GM23248 (cell line): ENCODE measurements at places on chromosomes 3 and 15. TPM values are rescaled to one million over a fixed set of nuclear protein-coding genes. Genes with fewer than 3 reads are reported as not detected.
A peak's percentile ranks its signal among the peaks of the same experiment; 100 is the strongest.

The TMEM212 gene
- total RNA-seq: not detected in 2 replicates

The THSD4 gene
- 50.6 and 58.9 TPM in 2 replicates for total RNA-seq

The ZNF860 gene
- total RNA-seq: 0.43 TPM in 1 of 2 replicates, not detected in the other

The GOLGA6L4 gene
- total RNA-seq: 0.43 and 1.3 TPM in 2 replicates

The FETUB gene
- not detected in 2 replicates for total RNA-seq

The ARPC4 gene
- total RNA-seq: 315 and 325 TPM in 2 replicates

The CIDEC gene
- not detected in 2 replicates for total RNA-seq

The CYP8B1 gene
- total RNA-seq: not detected in 2 replicates

The DPPA4 gene
- not detected in 2 replicates for total RNA-seq

- H3K27ac ChIP-seq: peak overlapping the region; percentile 55
- peak; percentile 69 for DNase-seq
- H3K27me3 ChIP-seq: no peaks in the 10 kb centered on the region
- no peak overlapping the region for H3K4me3 ChIP-seq
- H3K4me1 ChIP-seq: peaks cover 37% of the 10 kb centered on the region
- no peaks in the 10 kb centered on the region for H3K36me3 ChIP-seq
Measured at GRCh38 chr3:37129871-37130270, 44.5 kb downstream of the LRRFIP2 start.

DNA sequence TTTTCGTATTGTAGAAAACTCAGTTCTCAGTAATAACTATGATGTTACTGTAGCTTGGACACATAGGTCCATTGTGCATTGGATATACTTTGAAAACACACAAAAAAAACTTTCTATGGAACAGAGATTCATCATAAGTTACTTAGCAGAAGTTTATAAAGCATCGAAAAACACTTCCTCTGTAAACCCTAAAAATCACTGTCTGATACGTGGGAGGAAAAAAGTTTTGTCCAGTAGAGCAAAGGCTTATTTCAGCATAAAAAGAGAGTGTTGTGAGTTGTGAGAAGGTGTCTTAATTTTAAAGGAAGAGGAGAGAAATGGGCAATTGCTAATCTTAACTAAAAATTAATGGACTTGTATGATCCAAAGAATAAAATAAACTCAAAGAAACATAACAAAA lies 64.8 kb downstream of the OSTN start:
- DNase-seq: no peak
- no peak overlapping the region for H3K4me3 ChIP-seq
- no peaks in the 10 kb centered on the region for H3K36me3 ChIP-seq
- H3K4me1 ChIP-seq: no peaks in the 10 kb centered on the region
- H3K27me3 ChIP-seq: no peaks in the 10 kb centered on the region

DNA sequence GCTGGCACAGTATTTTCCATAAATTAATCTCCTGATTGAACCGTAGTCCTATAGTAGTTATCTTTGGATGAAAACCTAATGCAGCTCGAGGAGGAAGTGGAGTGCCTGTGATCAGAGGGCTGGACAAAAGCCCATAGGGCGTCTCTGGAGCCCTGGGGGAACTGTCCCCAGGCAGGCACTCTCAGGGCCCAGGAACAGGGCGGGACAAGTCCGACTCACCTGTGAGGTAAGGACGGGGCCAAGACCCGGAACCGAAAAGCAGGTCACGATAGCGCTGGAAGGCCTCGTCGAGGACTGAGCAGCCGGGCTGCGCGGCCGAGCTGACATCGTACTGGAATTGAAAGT lies 341 bp downstream of the HEXA start:
- no peaks in the 10 kb centered on the region for H3K27me3 ChIP-seq
- H3K36me3 ChIP-seq: no peaks in the 10 kb centered on the region
- H3K27ac ChIP-seq: peak overlapping the region; percentile 80
- no peak for DNase-seq

DNA sequence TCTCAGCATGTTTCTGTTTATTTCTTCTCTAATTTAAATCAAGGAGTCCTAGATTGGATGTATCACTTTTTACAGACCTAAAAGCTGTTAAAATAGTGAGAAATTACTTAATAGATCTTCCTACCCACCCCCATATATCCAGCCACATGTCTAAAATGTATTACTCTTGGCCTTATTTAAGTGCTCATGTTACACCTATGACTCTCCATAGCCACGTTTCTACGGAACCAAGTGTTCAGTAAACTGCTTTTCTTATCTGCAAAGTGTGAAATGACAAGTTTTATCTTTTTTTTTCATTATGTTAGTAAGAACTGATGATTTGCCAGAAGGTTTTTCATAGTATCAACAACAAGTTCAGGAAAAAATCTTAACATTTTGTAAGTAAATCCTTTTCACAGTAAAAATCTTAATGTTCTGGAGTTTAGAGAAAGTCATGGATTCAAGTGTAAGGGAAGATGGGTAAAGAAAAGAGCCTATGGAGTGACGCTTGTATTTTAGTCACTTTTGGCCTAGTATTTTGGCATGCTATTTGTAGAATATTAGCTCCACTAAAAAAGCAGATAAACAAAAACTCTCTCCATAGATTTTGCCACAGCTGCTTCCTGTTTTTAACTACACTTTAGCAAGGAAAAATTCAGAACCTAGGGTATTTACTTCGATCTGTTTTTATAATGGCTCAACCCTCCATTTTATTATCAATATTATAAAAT lies 41.2 kb upstream of the IGSF10 start:
- H3K4me1 ChIP-seq: 0 out of 2 replicates have a peak, but pooled peaks cover 9% of the 10 kb centered on the region
- no peaks in the 10 kb centered on the region for H3K36me3 ChIP-seq
- no peak overlapping the region for H3K4me3 ChIP-seq
- no peak for DNase-seq
- H3K27me3 ChIP-seq: no peaks in the 10 kb centered on the region

GRCh38 chr3:49121132-49121736 lies 611 bp upstream of the USP19 start:
- H3K4me1 ChIP-seq: peaks cover 9% of the 10 kb centered on the region; the same call in 1 of the 2 replicates
- peaks cover 18% of the 10 kb centered on the region; the same call in 1 of the 2 replicates for H3K36me3 ChIP-seq
- no peaks in the 10 kb centered on the region for H3K27me3 ChIP-seq
- peak overlapping the region; percentile 73 for H3K27ac ChIP-seq
- peak overlapping the region; percentile 76 for H3K4me3 ChIP-seq
- DNase-seq: peak; percentile 5

DNA sequence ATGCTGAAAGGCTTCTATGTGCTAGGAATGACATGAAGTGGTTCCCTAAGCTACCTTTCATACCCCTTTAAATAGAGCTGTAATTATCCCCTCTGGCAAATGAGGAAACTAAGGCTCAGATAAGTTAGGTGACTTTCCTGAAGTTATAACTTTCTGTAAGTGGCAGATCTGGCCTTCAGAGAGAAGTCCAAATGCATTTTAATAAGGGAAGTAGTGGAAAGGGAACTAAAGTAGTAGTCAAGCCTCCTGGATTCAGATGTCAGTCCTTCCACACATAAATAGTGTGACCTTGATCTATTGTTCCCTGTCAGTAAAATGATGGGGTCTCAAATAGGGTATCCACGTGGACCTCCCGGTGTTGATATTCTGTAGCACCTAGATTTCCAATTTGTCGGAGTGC lies 277.7 kb downstream of the EDEM1 start:
- no peaks in the 10 kb centered on the region for H3K27me3 ChIP-seq
- H3K27ac ChIP-seq: no peak overlapping the region
- H3K4me3 ChIP-seq: no peak overlapping the region
- H3K4me1 ChIP-seq: no peaks in the 10 kb centered on the region
- H3K36me3 ChIP-seq: no peaks in the 10 kb centered on the region

DNA sequence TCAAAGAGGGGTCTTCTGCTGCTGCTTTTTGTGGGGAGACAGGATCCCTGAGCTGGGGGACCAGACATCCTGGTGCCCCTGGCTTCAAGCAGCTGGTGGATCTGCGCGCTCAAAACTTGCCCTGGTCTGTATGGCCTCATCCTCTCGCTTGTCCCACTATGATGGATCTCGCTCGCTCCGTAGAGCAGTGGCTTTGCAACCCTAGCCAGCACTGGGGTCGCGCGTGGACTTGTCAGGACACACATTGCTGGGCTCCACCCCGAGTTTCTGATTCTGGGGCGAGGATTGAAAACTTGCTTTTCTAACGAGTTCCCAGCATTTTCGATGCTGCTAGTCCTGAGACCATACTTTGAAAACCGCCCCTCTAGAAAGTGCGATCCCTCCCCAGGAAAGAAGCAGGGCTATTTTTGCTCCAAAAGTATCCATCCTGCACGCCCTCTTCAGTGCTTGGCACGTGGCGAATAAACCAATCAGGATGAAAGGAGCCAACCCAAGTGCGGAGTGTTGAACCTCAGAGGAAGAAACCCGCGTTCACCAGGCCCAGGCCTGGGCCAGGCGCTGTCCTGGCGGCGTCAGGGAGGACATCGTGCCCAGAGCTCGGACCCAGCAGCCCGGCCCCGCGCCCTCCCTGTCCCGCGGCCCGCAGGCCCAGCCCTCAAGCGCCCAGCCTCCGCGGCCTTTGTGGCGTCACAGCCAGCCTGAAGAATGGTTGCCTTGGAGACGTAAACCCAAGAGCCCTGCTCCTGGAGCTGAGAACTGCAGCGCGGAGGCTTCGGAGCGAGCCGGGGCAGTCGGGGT lies at the start of gene CFAP100:
Gene CFAP100 (plus strand): TSS at position 731 of the 798 bp plus-strand sequence. CDS start 1,092 bp downstream, outside the sequence.
- peak; percentile 67 for DNase-seq
- H3K4me1 ChIP-seq: no peaks in the 10 kb centered on the region
- peak within 1 kb of the TSS; percentile 53 for H3K4me3 ChIP-seq
- H3K27ac ChIP-seq: no peak within 1 kb of the TSS
- H3K36me3 ChIP-seq: no peaks in the 10 kb centered on the region

DNA sequence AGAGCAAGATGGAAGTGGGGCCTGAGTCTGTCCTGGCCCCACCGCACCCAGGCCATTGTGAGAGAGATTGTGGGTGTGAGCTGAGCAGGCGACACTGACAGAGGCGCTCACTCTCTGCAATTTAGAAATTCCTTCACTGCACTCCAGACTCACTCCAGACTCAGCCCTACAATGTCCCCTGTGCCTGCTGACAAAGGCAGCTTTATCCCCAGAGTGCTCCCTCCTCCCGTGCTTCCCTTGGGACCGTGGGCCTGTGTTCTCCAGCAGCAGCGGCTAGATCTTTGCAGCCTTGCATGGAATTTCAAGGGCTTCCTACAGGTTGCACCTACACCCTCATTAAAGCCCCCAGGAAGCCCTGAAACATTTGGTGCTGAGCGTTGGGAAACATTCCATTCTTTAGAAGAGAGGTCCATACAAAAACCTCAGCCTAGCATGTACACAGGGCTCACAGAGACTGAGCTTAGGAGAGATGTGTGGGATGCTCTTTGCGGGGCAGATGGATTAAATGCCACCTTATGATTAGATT lies 1.3 kb upstream of the IL16 start:
- no peak overlapping the region for H3K27ac ChIP-seq
- H3K36me3 ChIP-seq: no peaks in the 10 kb centered on the region
- no peak overlapping the region for H3K4me3 ChIP-seq

GRCh38 chr3:129184396-129184657 lies 631 bp upstream of the CNBP start:
- peak overlapping the region; percentile 91 for H3K4me3 ChIP-seq
- H3K27me3 ChIP-seq: no peaks in the 10 kb centered on the region
- no peaks in the 10 kb centered on the region for H3K36me3 ChIP-seq

DNA sequence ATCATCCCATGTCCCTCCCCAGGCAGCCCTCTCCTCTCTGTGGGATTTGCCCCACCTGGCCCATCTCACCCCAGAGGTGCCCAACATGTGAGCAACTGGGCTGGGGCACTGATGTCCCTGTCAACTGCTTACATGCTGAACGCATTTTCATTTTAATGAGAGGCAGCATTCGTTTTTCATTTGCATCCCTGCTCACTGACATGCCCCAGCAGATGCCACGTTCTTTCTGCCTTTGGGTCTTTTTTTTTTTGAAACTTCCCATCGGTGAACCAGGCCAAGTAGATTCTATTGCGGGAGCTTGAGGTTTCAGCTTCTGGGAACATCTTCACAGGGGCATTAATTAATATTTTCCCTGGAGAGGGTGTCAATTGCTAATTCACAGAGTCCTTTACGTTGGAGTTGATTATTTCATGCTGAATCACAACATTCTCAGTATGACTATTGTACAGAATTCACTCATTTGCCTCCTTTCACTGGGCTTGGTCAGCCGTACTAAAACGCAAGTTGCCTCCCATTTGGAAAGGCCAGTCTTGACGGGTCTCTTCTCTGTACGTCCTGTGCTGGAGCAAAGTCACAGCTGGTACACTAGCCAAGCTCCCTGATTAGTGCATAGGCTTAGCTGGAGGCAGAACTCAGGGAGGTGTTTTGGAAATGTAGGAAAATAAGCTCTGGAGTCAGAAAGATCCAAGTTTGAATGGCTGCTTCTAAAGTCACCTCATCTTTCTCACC lies 69.8 kb downstream of the CHRNA7 start:
- no peak overlapping the region for H3K4me3 ChIP-seq
- no peak overlapping the region for H3K27ac ChIP-seq
- DNase-seq: no peak
- no peaks in the 10 kb centered on the region for H3K4me1 ChIP-seq

- DNase-seq: no peak
- no peak overlapping the region for H3K4me3 ChIP-seq
- no peaks in the 10 kb centered on the region for H3K36me3 ChIP-seq
- H3K4me1 ChIP-seq: no peaks in the 10 kb centered on the region
- H3K27ac ChIP-seq: no peak overlapping the region
- H3K27me3 ChIP-seq: peaks cover 19% of the 10 kb centered on the region; the same call in 1 of the 2 replicates
Measured at GRCh38 chr15:70147178-70147760, 49.6 kb upstream of the TLE3 start.

DNA sequence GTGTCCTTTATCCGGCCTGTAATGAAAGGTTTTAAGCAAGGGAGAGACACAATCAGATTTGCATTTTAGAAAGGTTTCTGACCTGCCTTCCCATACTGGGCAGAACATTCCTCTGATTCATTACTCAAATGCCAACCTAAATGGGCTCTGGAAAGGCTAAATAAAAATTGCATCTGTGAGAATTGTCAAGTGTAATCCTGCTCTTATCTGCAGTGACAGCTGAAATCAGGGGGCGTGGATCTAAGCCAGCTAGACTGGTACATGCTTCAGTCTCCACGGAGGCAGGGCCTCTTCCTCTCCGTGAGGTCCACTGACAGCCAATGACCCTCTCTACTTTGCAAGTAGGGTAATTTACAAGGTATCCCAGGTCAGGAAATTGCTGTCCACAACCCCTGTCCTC lies 32.5 kb upstream of the MINAR1 start:
- H3K27ac ChIP-seq: no peak overlapping the region
- H3K4me3 ChIP-seq: no peak overlapping the region
- no peaks in the 10 kb centered on the region for H3K36me3 ChIP-seq

DNA sequence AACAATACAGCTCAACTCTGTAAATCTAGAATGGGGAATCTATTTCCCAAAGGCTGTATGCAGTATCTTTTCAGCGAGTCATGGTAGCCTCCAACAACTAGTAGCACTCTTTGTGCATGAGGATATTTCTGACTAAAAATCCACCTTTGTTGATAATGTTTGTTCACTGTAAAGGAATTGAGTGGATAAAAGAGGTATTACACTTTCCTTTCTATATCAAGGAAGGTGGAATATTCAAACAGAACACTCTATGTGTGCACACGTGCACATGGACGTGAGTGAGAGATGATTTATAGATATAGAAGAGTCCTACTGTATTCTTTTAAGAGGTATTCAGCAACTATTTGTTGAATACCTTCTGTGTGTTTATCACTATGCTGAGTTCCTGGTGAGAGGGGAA lies 68.2 kb downstream of the CMSS1 start:
- no peak for DNase-seq
- H3K4me3 ChIP-seq: no peak overlapping the region
- no peaks in the 10 kb centered on the region for H3K27me3 ChIP-seq
- no peak overlapping the region for H3K27ac ChIP-seq

- no peaks in the 10 kb centered on the region for H3K27me3 ChIP-seq
- H3K36me3 ChIP-seq: no peaks in the 10 kb centered on the region
- H3K4me3 ChIP-seq: no peak overlapping the region
- peak; percentile 71 for DNase-seq
- H3K4me1 ChIP-seq: peaks cover 8% of the 10 kb centered on the region
Measured at GRCh38 chr3:126102530-126102951, 18.6 kb upstream of the SLC41A3 start.
